HT1080 (cell line): ENCODE measurements at places on chromosomes 6 and 20. TPM values are rescaled to one million over a fixed set of nuclear protein-coding genes. Genes with fewer than 3 reads are reported as not detected.
A peak's percentile ranks its signal among the peaks of the same experiment; 100 is the strongest.

DNA sequence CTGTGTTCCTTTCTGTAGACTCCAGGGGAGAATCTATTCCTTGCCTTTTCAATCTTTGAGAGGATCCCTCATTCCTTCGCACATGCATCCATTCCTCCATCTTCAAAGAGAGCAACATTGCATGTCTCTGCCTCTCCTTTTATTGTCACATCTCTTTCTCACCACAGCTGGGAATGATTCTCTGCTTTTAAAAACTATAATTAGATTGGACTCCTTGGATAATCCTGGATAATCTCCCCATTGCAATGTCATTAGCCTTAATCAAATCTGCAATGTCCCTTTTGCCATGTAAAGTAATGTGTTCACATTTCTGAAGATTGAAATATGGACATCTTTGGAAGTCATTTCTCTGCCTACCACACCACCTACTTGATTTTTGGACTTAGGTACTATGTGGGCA, 750.1 kb downstream of the COL12A1 start:
- DNase-seq: no peak

- peak; percentile 90 for DNase-seq
These were observed 23.1 kb upstream of the FBXO9 start for GRCh38 chr6:53042112-53042511.

DNA sequence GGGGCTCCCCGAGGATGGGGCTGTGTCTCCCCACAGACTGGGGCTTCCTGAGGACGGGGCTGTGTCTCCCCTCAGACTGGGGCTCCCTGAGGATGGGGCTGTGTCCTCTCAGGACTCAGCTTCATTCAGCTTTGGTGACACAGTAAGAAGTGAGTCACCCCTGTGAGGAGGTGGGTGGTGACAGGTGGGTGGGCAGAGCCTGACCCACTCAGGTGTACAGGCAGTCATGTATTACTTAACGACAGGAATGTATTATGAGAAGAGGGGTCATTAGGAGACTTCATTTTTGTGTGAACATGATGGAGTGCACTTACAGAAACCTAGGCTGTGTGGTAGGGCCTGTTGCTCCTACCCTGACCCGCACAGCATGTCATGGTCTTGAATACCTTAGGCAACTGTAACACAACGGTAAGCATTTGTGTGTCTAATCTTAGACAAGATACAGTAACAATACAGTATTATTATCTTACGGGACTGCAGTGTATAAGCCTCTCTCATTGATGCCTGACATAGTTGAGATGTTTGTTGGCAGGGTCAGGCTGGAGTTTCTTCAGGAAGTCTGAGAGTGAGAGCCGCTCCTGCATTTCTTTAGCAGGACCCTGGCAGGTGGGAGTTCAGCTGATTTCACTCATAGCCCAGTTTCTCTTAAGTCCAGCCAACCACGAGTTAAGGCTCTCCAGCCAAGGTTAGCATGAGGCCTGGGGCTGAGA, 10.9 kb upstream of the PGC start:
- DNase-seq: no peak

- DNase-seq: peak; percentile 9
These were observed 150.8 kb downstream of the PRL start for GRCh38 chr6:22145823-22146677.

DNA sequence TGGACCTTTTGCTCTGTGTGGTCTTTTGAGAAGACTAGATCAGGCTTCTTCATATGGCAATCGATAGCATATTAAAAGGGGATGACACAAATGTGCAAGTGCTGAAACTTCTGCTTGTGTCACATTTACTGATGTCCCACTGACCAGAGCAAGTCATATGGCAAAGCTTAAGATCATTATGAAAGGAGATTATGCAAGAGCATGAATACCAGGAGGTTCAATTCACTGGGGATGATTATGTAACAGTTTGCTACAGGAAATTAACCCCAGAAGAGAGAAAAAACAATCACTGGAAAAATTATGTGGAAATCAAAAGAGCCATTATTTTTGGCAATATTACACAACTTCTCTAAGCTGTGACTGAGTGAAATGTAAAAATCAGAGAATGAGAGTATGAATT, 13.7 kb upstream of the PRDM13 start:
- DNase-seq: no peak

DNA sequence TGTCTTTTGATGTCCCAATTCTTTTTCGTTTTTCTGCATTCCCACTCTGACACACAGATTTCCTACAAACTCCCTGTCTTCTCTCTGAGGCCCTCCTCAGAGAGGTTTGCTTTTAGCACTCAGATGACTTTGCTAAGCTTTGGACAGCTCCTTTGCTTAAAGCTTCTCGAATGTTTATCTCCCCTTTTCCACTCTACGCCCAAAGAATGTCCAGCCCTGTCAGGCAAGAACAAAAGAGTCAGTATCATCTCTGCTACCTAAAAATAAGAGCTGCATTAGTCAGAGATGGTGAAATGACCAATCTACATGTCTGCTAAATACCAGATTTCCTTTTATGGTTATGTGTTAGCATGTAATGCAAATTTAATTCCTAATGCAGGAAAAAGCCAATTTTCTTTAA, 56.8 kb downstream of the PREP start:
- peak; percentile 90 for DNase-seq

DNA sequence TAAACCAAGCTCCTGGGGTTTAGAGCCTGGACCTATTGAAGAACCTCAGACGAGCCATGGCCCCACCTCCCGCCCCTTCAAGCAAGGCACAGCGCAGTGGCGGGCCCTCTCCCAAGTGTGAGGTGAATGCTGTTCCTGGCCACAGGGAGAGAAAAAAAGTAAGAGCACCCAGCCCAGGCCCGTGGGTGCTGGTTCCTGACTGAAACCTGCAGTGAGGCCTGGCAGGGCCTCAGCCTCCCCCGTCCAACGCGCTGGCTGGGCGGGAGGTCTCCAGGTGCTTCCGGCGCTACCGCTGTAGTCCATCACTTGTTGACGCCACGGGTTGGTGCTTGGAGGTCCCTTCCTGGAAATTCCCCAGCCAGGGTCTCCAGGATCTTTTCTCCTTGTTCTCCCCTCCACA, 5.5 kb upstream of the FAM83C start:
- no peak for DNase-seq

DNA sequence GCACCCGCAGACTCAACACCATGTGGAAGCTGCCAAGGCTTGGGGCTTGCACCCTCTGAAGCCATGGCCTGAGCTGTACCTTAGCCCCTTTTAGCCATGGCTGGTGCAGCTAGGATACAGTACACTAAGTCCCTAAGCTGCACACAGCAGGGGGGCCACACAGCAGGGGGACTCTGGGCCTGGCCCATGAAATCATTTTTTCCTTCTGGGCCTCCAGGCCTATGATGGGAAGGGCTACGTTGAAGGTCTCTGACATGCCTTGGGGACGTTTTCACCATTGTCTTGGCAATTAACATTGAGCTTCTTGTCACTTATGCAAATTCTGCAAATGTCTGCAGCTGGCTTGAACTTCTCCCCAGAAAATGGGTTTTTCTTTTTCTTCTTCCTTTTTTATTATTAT, 103.3 kb downstream of the SLC16A10 start:
- DNase-seq: no peak

- no peak for DNase-seq
These were observed 340.3 kb downstream of the QKI start for GRCh38 chr6:163754866-163755265.

- DNase-seq: peak; percentile 44
These were observed 69.5 kb upstream of the SULF2 start for GRCh38 chr20:47854687-47855212.

DNA sequence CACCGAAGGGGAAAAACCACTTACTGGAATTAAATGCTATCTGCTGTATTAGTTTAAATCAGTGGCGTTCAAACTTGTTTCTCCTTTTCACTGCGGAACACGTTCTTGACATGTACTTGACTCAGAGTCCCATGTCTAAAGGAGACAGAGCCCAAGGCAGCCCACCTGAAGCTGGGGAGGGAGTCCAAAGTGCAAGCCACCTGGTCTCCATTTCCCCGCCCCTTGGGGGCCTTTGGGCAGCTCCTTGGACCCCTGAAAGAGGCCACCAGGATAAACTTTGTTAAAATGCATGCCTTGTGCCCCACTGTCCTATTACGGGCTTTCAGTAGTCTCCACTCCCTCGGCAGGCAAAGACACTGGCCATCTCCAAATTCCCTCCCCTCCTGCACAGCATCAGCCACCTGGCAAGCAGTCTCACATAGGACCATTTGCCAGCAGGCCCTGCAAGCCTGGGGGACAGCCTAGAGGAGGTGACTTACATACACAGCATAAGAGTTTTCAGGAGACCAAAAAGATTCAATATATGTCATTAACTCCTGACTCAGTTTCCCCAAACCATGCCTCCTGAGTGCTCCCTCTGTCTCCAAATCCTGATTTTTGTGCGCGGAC, 6.7 kb downstream of the PCK1 start:
- DNase-seq: no peak

- no peak for DNase-seq
These were observed 116.1 kb downstream of the BACH2 start for GRCh38 chr6:90180526-90180925.

DNA sequence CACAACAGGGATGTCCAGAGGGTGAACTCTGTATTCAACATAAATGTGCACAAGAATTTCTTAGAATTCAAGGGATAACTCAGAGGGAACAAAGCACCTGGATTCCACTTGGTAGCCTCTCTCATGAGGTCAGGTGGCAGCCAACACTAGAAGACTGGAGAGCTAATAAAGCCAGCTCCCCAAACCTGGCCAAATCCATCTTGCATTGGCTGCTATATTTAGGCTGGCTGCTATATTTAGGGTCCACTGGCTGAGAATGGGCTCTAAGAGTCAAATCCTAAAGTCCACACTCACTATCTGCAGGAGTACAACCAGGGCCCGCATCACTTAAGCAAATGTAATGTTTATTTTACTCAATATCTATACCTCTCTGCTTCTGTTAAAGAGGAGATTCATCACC, 20.0 kb downstream of the TBC1D7 start:
- DNase-seq: no peak

GRCh38 chr6:126112171-126112632, 125.9 kb downstream of the TRMT11 start:
- peak; percentile 40 for DNase-seq

DNA sequence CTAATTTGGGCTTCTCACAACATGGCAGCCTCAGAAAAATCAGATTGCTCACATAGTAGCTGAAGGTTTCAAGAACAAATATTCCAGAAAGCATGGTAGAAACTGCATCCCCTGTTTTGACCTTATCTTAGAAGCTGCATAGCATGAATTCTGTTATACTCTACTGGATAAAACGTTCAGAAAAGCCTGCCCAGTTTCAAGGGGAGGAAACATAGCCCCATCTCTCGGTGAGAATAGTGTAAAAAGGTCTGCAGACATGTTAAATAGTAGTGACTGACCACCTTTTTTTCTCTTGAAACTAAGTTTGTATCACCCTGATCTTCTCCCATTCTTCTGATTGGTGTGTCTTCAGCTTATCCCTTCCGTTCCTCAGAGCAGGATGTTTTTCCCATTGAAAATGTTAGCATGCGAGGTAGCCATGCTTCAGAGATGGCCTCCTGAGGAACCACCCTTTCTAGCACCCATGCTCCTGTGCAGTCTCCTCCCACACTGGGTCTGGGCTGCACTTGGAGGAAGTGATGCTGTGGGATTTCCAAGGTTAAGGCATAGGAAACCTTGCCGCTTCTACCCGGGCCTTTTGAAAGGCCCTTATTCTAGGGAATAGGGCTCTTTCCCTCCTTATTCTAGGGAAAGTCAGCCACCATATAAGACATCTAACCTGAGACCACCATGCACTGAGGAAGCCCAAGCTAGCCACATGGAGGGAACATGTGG, 50.1 kb downstream of the MARCKS start:
- DNase-seq: no peak

- DNase-seq: no peak
These were observed 158.8 kb downstream of the DLL1 start for GRCh38 chr6:170132011-170132521.

- DNase-seq: no peak
These were observed 111.7 kb upstream of the PTPRK start for GRCh38 chr6:128632131-128632530.

DNA sequence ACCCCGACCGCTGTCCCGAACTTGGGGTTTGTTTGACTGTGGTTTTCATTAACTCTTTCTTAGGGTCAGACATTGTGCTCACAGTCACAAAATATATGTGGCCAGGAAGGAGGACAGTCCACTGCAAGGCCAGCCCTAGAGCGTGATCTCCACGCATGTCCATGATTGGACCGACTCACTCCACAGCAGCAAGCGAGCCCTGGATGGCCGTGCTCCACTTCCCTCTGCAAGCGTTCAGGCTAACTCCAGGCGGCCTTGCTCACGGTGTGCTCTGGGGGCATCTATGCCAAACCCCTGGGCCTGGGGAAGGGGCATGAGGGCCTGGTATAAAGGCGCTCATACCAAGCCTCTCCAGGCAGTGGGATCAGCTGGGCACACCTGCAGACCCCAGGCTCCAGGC, 5.6 kb downstream of the DACT2 start:
- no peak for DNase-seq

DNA sequence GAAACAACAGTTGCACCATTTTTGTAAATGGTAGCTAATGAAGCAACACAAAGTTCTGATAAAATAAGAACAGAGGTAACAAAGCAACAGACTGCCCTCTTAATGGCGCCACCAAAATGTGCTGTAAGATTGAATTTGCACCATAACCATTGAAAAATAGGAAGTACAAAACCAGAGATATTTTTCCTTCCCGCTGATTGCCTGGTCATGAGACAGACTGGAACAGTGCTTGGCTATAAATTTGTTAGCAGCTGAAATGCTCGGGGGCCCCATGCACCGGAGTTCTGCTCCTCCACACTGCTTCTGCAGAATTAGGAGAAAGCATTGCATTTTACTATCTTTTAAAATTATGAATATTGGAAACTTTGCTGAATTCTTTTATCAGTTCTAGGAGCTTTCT, 164.4 kb upstream of the QKI start:
- no peak for DNase-seq

- DNase-seq: no peak
These were observed 142.0 kb upstream of the GMDS start for GRCh38 chr6:2387445-2387844.

- DNase-seq: peak; percentile 23
These were observed 32.6 kb upstream of the PHACTR3 start for GRCh38 chr20:59571551-59572314.

GRCh38 chr6:47897247-47897646, 115.4 kb downstream of the OPN5 start:
- DNase-seq: no peak

DNA sequence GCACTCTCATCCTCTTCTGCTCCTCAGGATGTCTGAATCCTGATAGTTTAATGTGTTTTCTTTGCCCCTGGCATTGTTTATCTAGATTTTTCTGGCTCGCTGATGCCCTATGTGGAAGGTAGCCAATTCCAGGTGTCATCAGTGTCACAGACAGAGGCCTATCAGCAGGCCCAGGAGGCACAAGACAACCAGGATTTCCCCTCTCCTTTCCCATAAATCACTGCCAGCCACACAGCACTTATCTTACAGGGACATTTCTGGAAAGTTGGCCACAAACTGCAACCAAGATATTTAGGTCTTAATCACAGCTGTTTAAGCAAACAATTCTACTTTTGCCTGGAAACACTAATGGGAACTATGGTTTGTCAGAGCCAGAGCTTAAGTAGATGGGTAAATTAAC, 28.1 kb downstream of the ADGRF5 start:
- no peak for DNase-seq

GRCh38 chr6:29919506-29920445, 22.6 kb upstream of the HLA-A start:
- DNase-seq: no peak

RIMS1 gene
- 0.06 and 0.07 TPM in 2 replicates for total RNA-seq

MARCKS gene
- 0.08 TPM in 1 of 2 replicates, not detected in the other for total RNA-seq

RBM24 gene
- 0.13 and 0.77 TPM in 2 replicates for total RNA-seq

GFRAL gene
- not detected in 2 replicates for total RNA-seq

HLA-G gene
- total RNA-seq: not detected in 2 replicates

LGSN gene
- total RNA-seq: not detected in 2 replicates

C2 gene
- total RNA-seq: 0.13 TPM in 1 of 2 replicates, not detected in the other

HECA gene
- total RNA-seq: 6.3 and 7.4 TPM in 2 replicates

TRIM40 gene
- total RNA-seq: not detected in 2 replicates

STX11 gene
- total RNA-seq: 0.43 and 1.7 TPM in 2 replicates

GGTLC1 gene
- not detected in 2 replicates for total RNA-seq

NKX2-4 gene
- total RNA-seq: 1.8 and 3.1 TPM in 2 replicates
